ENCODE measurements at places on chromosomes 6 and 20.
A peak's percentile ranks its signal among the peaks of the same experiment; 100 is the strongest.

GRCh38 chr6:95230071-95230740 lies 347.1 kb upstream of the MANEA start:
- no peak for DNase-seq

DNA sequence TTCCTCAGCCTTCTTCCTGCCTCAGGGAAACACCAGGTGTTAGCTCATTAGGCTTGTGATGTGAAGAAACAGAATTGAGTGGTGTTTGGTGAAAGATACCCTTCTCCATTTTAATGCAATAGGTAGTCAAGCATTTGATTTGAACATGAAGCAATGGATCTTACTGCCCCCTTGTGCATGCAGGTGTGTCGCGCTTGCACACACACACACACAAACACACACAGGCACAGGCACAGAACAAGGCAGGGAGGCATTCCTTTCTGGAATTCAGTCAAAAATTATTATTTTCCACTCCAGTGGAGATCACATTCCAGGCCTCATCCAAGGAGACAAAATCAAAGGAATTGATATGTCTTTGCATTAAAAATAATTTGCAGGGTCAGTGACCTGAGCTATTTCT lies 667.0 kb upstream of the MARCKS start:
- DNase-seq: no peak

GRCh38 chr6:157046776-157047175 lies 269.6 kb downstream of the ARID1B start:
- DNase-seq: no peak

DNA sequence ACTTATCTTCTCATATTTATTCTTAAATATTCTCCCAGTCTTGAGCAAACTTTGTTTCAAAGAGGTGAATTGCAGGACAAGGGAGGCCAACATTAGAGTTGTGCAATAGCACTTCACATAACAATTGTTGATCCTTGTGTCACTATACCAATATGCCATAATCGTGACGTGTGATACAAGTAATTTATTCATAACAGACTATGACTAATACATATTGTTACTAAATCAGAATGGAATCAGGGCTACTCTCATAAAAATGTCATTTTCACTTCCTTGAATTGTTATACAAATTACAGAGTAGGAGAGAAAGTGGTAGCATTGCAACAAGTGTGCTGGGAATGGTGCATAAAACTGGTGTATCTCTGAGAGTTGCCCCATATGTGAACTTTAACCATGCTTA lies 37.2 kb upstream of the PLCB1 start:
- no peak for DNase-seq

DNA sequence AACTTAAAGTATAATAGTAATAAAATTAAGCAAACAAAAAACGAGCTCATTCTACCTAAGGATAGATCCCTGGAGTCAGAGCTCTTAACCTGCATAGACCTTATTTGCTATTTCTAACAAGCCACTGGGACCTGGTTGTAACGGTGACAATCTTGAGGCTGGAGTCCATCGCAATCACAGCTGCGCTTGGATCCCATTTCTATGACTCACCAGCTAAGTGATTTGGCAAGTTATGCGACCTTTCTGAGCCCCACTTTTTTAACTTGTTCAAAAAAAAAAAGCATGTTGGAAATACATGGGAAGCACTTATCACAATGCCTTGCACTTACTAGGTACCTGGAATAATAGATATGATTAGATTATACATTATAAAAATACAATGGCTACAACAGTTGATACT lies 389.5 kb upstream of the CDH4 start:
- no peak for DNase-seq

DNA sequence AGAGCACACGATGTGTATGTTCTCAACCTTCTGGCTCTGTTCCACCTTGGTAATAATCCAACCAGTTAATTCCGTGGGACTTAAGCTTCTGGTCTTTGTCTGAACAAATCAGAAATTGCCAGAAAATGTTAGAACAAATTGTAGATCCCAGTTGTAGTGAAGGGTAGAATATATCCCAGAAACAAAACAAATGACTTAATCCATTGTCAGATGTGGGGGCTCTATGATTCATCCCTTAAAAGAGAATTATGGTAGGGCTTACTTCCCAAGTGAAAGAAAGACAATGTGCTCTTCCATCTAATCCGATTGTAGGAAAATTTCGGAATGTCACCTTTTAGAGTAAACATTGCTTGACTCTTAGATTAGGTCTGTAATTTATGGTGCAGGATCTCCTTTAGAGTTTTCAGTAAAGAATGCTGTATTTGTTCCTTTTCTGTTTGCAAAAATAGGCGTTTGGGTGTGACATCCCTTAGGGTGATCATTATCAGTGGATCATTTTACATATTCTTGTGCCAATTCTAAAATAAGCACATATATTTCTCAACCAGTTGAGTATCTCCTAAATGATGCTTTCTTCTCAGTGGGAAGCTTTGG lies 234.5 kb upstream of the ZNF217 start:
- DNase-seq: peak; percentile 92

DNA sequence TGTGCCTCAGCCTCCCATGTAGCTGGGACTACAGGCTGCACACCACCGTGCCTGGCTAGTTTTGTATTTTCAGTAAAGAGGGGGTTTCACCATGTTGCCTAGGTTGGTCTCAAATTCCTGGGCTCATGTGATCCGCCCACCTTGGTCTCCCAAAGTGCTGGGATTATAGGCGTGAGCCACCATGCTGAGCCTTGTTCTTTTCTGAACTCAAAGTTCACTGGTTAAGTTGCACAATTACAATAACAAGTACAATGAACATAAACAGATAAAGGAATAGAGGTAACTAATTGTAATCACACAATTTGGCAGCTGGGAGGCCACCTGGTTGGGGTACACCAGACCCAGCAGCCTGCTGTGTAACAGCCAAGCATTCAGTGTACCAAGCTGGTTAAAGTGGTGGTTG lies 6.7 kb downstream of the NUDT3 start:
- DNase-seq: no peak

DNA sequence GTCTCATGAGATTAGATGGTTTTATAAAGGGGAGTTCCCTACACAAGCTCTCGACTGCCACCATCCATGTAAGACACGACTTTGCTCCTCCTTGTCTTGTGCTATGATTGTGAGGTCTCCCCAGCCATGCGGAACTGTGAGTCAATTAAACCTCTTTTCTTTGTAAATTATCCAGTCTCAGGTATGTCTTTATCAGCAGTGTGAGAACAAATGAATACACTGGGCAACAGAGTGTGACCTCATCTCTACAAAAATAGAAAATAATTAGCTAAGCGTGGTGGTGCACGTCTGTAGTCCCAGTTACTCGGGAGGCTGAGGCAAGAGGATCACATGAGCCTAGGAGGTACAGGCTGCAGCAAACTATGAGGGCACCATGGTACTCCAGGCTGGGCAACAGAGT lies 51.3 kb downstream of the MDN1 start:
- no peak for DNase-seq

DNA sequence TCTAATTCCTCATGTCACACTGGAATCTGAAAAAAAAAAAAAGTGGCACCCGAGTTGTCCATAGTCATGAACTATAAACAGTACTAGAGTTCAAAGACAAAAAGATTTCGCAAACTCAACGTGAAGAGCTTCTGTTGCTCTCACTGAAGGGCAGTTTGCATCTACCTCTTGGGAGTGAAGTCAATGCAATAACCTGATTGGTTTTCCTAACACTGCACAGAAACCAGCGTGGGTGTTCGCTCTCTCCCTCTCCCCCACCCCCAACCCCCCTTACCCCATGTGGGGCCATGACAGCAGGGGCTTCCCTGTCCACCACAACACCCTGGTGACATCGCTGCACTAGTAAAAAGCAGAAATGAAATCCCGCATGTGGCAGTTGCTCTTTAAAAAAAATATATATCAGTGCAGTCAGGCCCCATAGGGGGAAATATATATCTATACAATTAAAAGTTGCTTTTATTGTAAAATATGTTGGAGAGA lies 66.9 kb downstream of the GMPR start:
- no peak for DNase-seq

DNA sequence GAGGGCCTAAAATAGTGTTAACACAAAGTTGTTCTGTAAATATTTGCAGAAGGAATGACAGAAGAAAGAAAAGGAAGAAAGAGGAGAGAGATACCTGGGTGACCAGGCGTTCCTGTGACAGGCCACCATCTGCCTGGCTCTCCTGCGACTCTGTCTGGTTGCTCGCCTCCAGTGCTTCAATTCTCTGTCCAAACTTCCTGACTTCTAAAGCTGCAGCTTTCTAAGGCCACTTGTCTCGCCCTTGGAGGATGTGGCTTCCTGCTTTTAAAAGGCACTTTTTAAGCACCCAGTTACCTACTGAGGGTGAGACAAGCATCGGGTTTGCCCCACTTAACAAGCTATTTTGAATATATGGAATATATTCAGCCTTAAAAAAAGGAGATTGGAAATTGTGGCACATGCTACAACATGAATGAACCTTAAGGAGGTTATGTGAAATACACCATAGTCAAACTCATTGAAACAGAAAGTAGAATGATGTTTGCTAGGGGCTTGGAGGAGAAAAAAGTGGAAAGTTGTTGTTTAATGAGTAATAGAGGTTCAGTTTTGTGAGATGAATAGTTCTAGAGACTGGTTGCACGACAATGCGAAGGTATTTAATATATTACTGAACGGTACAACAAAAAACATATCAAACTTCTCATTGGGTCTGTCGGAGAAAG lies 32.8 kb downstream of the VIP start:
- no peak for DNase-seq

Measured in A172 (cell line).